Psoas muscle (tissue), 8 donors: ENCODE measurements at places on chromosomes 13 and 19. TPM values are rescaled to one million over a fixed set of nuclear protein-coding genes. Genes with fewer than 3 reads are reported as not detected.

NLRP11 gene
- not detected for total RNA-seq

TEX26 gene
- not detected for total RNA-seq

SELENOV gene
- total RNA-seq: not detected

NKG7 gene
- 2.7 TPM for total RNA-seq

CYSLTR2 gene
- total RNA-seq: 0.49 TPM

CEACAM3 gene
- total RNA-seq: not detected

OR7D2 gene
- not detected for total RNA-seq

APOC4 gene
- total RNA-seq: not detected

CEACAM16 gene
- not detected for total RNA-seq

RDH8 gene
- not detected for total RNA-seq

NUDT15 gene
- total RNA-seq: 8.7 TPM

PROZ gene
- total RNA-seq: not detected

DDX49 gene
- 32.8 TPM for total RNA-seq

CGB8 gene
- total RNA-seq: not detected

VSTM2B gene
- total RNA-seq: not detected

GRK1 gene
- total RNA-seq: not detected

ZNF471 gene
- total RNA-seq: 5.6 TPM

CNN1 gene
- 3.4 TPM for total RNA-seq

TMIGD2 gene
- total RNA-seq: not detected

NAPSA gene
- not detected for total RNA-seq

UNC13A gene
- not detected for total RNA-seq

HCST gene
- total RNA-seq: 3.9 TPM

GPC6 gene
- total RNA-seq: 0.17 TPM

KLF12 gene
- total RNA-seq: 8.0 TPM

ZNF470 gene
- total RNA-seq: 1.4 TPM

MAP4K1 gene
- total RNA-seq: 1.4 TPM

TRIM28 gene
- total RNA-seq: 199 TPM

BEST2 gene
- not detected for total RNA-seq

MYO1F gene
- 5.0 TPM for total RNA-seq

CRTC1 gene
- 10.1 TPM for total RNA-seq

LAIR2 gene
- not detected for total RNA-seq

MBD3L2 gene
- total RNA-seq: not detected

FRY gene
- total RNA-seq: 29.7 TPM

CNFN gene
- not detected for total RNA-seq

IGFL1 gene
- not detected for total RNA-seq

TUBA3C gene
- not detected for total RNA-seq

ZNF44 gene
- 5.8 TPM for total RNA-seq

LILRA2 gene
- total RNA-seq: 0.68 TPM

SCGB2B2 gene
- 1.0 TPM for total RNA-seq

TMC4 gene
- total RNA-seq: not detected

ZNF324 gene
- total RNA-seq: 5.2 TPM

TEAD2 gene
- 24.1 TPM for total RNA-seq

DENND1C gene
- total RNA-seq: 0.26 TPM

DDX39A gene
- total RNA-seq: 14.8 TPM
